ENCODE measurements at places on chromosomes 3 and 15. TPM values are rescaled to one million over a fixed set of nuclear protein-coding genes. Genes with fewer than 3 reads are reported as not detected.

DNA sequence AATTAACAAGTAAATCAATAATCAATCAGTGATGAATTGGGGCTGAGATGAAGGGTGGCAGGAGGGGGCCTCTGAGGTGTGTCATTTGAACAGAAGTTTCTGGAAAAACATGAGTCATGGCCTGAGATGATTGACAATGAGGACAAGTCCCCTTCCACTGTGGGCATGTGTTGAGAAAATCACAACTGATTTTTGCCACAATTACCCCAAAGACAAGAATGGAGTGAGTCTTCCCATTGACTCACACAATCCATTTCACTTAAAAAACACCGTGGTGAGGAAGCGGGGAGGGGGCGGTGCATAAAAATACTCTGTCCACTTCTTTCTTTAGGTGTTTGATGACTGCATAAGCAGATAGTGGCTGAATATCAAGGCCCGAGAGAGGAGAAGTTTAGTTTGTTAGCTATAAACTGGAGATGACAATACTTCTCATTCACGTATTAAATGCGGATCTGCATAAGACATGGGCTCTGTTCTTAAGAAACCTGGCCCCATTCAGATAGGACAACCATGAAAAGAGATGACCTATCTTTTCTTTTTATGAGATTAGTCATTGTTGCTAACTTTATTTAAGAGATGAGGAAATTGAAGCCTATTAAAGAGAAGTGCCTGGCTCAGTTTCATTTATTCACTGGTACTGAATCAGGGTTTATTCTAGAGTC lies 34.7 kb downstream of the SHC4 start:
- no peak for DNase-seq

- DNase-seq: no peak
Observed at GRCh38 chr3:135581806-135582205, 383.7 kb upstream of the PPP2R3A start.

- no peak for DNase-seq
Observed at GRCh38 chr3:66140743-66141372, 79.9 kb upstream of the SLC25A26 start.

GRCh38 chr3:111924283-111924682 lies 54.5 kb upstream of the ABHD10 start:
- DNase-seq: peak; percentile 22

DNA sequence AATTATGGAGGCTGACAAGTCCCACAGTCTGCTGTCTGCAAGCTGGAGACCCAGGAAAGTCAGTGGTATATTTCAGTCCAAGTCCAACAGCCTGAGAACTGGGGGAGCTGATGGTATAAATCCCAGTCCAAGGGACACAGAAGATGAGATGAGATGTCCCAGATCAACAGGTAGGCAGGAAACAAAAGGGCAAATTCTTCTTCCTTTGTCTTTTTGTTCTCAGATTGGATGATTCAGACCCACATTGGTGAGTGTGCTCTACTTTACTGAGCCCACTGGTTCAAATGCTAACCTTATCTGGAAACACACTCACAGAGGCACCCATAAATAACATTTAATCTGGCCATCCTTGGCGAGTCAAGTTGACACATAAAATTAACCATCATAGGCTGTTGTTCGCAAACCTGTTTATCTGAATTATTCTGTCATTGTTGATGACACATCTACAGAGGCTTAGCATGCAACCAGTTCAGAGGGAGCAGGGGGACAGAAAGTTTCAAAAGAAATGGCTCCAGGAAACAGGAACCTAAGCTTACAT lies 62.7 kb upstream of the ITGA11 start:
- no peak for DNase-seq

- no peak for DNase-seq
Observed at GRCh38 chr3:16907243-16907642, 22.5 kb downstream of the PLCL2 start.

DNA sequence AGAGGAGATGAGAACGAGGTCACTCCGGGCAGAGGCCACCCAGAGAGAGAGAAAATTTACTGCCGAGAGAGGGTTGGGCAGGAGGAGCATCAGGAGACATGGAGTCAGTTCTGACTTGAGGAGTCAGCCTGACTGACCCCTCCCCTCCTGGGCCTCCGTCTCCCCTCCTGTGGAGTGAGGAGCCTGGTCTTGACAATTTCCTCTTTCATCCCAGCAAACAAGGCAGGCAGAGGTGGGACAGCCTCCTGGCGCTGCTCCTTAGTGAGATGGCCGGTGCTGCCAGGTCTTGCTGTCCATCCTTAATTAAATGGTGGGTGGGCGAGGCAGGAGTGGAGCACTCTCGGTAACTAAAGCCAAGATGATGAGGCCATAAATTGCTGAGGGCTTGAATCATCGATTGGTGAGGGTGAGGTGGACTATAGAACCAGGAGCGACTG lies 60.6 kb downstream of the CYP11A1 start:
- no peak for DNase-seq

GRCh38 chr15:93942269-93942694 lies 289.1 kb upstream of the MCTP2 start:
- DNase-seq: no peak

DNA sequence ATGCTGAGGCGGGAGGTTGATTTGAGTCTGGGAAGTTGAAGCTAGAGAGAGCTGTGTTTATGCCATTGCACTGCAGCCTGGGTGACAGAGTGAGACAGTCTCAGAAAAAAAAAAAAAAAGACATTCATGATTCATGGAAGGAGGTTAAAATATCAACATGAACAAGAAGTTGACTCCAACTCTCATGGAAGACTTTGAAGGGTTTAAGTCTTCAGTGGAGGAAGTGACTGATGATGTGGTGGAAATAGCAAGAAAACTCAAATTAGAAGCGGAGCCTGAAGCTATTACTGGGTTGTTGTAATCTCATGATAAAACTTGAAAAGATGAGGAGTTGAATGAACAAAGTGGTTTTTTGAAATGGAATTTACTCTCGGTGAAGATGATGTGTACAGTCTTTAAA lies 491.8 kb downstream of the SQOR start:
- no peak for DNase-seq

GRCh38 chr15:32879980-32880379 lies 162.2 kb downstream of the GREM1 start:
- no peak for DNase-seq

GRCh38 chr3:143661677-143662076 lies 186.6 kb downstream of the SLC9A9 start:
- no peak for DNase-seq

DNA sequence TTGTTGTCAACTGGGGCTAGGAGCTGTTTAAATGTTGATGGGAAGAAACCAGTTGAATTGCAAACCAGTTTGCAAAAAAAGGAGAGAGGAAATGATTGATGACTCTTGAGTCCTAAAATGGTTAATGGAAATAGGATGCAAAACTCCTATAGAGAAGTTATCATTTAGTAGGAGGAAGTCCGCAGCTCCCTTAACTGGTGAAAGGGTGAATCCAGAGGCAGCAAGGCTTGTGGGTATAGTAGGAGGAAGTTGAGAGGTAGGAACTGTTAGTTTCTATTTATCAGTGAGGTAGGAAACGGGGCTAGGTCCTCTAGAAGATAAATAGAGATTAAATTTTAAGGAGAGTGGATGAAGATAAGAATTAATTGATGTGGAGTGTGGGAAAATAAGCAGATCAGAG lies 15.4 kb downstream of the IREB2 start:
- DNase-seq: no peak

GRCh38 chr3:10753964-10754363 lies 62.1 kb upstream of the SLC6A11 start:
- peak; percentile 66 for DNase-seq

DNA sequence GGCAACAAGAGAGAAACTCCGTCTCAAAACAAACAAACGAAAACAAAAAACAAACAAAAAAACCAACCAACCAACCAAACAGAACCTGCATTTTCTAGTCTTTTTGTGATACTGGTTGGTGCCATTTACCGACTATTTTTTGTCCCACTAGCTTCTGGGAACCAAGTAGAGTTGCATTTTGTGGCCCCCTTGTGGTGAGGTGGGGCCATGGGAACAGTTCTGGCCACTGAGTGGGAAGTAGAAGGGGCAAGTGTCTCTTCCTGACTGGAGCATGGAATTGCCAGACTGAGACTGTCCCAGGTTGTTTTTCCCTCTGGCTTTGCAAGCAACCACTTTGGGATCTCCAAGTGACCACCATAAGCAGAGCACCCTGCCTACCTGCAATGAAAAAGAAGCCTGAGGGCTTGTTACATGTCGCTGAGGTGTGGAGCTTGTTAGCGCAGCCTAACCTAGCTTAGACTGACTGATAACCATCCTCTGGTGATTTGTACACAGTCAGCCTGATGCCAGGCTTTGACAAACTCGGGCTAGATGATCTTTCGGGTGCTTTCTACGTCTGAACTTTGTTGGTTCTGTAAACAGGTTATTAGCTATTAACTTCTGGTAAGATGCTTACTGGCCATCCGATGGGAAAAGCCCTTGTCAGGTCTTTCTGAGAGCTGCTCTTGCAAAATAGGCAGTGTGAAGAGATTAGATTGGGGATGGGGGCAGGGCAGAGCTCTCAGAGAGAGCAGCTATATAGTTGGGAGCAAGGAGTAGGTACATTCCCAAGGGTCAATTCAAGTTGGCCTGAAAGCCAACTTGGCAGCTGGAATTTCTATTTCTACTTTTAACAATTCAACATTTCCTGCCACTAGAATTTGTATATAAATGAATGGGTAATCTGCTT lies 172.2 kb downstream of the SSR3 start:
- peak; percentile 47 for DNase-seq

- no peak for DNase-seq
Observed at GRCh38 chr3:126418661-126419131, 24.0 kb downstream of the CFAP100 start.

DNA sequence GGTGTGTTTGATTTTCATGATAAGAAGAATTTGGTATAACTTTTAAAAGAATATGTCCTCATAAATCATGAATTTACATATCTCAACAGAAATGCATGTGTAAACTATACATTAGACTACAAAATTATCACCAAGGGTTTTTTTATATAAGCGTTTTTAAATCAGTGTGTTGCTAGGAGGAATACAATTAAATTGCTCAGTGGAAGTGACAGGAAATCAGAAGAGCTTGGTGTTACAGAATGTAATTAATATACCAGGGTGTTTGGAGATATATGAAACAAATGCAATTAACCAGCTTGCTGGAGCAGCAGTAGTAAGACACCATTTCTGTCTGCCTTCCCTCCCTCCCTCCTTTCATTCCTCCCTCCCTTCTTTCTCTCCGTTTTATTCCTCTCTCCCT lies 2.4 kb downstream of the ROBO2 start:
- DNase-seq: no peak

DNA sequence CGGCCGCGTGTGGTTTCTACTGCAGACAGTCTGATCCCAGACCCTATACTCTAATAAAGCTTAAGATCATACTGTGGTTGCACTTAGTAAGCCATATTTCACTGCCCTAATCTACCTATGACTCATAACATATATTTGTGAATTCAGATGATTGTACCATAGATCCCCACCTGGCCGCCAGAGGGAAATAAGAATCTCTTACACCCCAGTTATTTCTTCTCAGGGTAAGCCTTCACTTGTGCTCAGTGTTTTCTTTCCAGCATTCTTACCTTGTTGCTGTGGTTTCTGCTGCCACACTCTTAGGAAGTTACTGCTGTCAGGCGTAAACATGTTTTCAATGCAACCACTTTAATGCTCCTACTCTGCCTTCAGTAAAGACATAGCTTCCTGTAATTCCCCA lies 105.9 kb downstream of the B3GALNT1 start:
- DNase-seq: peak; percentile 62

- no peak for DNase-seq
Observed at GRCh38 chr3:128665362-128666021, 14.9 kb upstream of the RPN1 start.

- peak; percentile 83 for DNase-seq
Observed at GRCh38 chr3:101574388-101575112, 570 bp downstream of the PCNP start.

DNA sequence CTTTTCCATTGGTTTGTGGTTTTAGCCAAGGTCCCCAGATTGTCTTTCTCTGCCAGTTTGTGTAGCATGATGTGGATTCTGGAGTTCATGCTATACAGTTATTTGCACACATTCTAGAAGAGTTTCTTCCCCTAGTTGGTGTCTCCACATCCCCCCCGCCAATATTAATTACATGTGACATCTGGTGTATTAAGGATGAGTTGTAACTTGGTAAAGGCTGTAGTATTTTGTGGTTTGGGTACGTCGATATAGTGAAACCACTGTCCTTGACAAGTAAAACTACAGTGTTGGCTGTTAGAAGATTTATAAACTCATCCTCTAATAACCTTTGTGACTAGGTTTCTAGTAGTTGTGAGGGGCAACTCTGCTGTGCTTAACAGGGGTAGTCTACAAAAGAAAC lies 23.7 kb upstream of the P4HTM start:
- DNase-seq: no peak

GRCh38 chr3:44398853-44399252 lies 60.3 kb downstream of the TCAIM start:
- no peak for DNase-seq

DNA sequence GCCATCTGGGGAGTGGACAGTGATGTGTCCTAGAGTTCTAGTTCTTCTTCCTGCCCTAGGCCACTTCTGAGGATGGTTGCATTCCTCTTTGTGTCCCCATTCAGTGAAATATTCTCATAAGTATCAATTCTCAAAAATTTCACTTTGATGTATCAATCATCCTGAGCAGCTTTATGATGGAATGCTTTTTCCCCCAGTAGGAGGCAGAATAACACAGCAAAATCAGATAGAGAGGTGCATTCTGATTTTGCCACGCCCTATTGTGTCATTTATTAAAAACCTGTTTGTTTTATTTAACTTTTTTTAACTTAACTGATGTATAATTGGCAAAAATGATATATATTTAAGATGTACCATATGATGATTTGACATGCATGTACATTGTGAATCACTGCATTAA lies 656.0 kb upstream of the GRM7 start:
- no peak for DNase-seq

- DNase-seq: peak; percentile 17
Observed at GRCh38 chr3:149274220-149274619, 52.6 kb upstream of the CP start.

GRCh38 chr3:148319161-148319915 lies 378.4 kb upstream of the AGTR1 start:
- DNase-seq: no peak

- no peak for DNase-seq
Observed at GRCh38 chr3:149153402-149153801, 24.0 kb downstream of the HPS3 start.

GRCh38 chr3:24151594-24151993 lies 206.5 kb downstream of the NR1D2 start:
- no peak for DNase-seq

GRCh38 chr15:92683511-92683834 lies 27.9 kb upstream of the FAM174B start:
- DNase-seq: peak; percentile 48

Gene CHDH
- 14.7 TPM for total RNA-seq

Gene CGNL1
- total RNA-seq: 40.7 TPM

Gene COL6A6
- total RNA-seq: not detected

Gene RTP3
- not detected for total RNA-seq

Gene SCN11A
- 0.13 TPM for total RNA-seq

Gene SPINK8
- total RNA-seq: not detected

Gene WDR93
- 2.3 TPM for total RNA-seq

Gene CSTA
- 1.7 TPM for total RNA-seq

Gene HIGD2B
- not detected for total RNA-seq

Gene CISH
- 78.1 TPM for total RNA-seq

Gene CCR3
- not detected for total RNA-seq

Gene AMOTL2
- 76.0 TPM for total RNA-seq

All from thyroid gland (tissue), 4 donors.